ENCODE measurements at places on chromosomes 7 and 10.

DNA sequence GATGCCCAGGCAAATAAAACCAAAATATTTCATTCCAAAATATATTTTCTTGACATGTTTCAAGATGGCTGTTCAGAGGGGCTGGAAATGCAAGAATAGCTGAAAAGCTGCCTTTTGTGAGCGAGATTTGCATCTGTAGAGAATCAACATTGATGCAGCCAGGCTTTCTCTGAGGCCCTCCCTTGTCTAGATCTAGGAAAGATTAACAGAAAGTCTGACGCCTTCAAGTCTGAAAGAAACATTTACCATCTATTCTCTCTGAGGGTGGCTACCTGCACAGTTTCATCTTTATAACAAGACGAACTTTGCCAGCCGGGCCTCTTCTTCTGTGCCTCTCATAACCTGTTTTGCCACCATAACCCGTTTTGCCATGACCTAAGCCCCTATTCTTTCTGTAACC is 170.2 kb downstream of the AKR1D1 start:
- DNase-seq = no peak

DNA sequence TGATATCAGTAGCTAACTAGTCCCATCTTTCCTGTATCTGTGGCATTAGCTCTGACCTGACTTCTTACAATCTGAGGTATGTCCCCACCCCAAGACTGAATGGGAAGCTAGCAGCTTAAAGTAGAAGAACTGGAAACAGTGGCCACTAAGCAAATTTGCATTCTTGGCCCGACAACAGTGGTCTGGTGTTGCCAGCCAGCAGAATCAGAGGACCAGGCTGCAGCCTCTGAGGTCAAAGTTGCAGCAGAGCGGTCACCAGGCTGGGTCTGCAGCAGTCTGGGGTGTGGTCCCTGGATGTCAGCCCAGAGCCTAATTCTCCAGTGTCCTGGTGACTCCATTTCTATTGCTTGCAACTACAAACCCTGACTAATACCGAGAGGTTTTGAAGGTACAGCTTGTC is 26.3 kb downstream of the FAM107B start:
- no peak for DNase-seq

GRCh38 chr10:27804136-27804535 is 58.5 kb upstream of the MKX start:
- no peak for DNase-seq

DNA sequence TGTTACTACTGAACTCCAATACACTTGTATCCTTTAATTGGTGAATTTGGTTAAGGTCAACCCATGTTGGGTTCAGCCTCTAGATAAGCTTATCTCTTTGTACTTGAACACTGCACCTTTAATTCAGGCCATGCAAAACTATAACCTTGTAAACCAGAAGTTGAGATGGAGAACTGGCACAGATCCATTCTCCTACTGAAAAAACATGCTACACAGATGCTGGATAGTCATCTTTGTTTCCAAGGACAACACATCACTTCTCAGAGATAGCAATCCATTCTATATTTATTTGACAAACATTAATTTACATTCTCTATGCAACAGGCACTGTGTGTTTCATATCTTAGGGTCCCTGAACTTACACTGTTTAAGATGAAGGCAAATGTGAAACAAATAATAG is 2.9 kb upstream of the CDK14 start:
- no peak for DNase-seq

- DNase-seq = no peak
These were observed 82.9 kb downstream of the GALNT11 start for GRCh38 chr7:152108359-152108758.

DNA sequence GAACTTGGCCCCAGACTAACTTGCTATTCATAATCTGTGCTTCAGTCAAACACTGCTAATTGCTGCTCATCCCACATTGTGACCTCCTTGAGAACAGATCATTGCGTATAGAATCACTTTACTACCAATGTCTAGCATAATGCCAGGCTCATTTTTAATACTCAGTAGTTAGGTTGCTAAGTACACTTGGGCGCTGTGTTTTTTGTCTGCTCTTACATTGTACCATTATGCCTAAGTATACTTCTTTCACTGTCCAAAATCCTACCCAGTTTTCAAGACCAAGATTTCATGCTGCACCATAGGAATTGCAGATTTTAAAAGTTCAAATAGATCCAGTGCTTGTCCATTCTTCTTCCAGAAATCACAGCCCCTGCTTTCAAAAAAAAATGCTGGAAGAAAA is 32.8 kb upstream of the TMEM106B start:
- DNase-seq = no peak

- no peak for DNase-seq
These were observed 25.4 kb downstream of the RPP38 start for GRCh38 chr10:15122477-15123030.

DNA sequence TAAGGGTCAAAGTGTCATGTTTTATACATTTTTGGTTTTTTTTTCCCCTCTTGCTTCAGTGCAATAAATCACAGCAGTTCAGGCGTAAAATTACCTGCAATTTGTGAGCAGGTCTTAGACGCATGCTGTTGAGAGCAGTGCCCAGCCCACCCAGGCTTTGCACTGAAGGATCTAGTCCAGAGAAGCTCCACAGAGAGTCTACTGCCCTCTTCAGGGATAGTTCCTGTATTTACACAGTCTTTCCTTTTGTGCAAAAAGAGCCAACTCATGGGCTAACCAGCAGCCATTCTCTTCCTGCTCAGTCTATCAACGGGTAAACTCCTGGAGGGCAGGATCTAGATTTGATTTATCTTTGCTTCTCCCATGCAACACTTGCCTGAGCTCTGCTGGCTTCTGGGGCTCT is 82.2 kb upstream of the NAMPT start:
- no peak for DNase-seq

DNA sequence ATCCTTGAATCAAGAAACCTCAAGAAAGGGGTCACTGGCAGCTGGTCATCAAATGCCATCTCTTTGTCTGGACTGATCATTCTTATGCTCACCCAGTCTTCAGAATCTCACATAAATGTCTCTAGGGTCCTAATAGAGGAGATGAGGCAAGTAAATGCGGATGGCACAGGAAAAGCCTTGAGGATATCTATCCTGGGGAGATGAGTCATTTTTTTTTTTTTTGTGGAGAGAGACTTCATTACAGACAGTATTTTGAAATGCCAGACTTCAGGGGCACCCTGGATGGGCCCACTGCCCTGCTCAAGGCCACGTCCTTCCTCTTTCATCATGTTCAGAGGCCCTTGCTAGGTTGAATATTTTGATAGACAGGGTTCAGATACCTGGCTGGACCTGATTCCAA is 19.5 kb upstream of the PLPP4 start:
- no peak for DNase-seq

DNA sequence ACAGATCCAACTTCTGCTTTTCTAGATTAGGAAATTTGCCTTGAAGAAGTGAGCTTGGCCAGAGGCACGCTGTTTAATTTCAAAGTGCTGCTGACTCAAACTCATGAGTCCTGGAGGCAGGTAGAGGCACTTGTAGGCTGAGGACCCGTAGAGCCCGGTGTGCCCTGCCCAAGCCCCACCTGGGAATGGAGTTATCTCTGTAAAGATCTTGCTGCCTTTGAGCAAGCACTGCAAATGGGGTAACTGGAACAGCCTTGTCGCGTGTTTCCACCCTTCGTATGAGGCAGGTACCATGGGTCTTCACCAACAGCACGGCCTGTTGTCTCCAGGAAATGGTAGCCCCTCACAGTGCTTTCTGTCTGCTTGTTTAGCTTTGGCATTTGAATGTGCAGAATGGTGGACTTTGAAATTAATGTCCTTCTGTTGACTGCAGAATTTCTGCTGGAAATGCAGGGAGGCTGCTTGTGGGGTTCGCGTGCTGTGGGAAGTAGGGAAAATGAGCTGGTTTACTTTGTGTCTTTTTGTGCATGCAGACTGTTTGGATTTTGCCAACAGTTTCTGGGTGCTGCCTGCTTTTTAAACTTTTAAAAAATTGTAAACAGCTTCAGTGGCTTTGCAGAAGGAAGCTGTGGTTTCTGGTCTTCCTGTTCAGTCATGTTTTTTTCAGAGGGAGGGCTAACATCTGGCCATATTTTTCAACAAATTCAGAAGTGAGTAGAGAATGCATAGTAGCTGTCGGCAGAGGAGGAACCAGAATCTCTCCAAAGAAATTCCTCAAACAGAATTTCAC is 27.2 kb downstream of the CCM2 start:
- no peak for DNase-seq

DNA sequence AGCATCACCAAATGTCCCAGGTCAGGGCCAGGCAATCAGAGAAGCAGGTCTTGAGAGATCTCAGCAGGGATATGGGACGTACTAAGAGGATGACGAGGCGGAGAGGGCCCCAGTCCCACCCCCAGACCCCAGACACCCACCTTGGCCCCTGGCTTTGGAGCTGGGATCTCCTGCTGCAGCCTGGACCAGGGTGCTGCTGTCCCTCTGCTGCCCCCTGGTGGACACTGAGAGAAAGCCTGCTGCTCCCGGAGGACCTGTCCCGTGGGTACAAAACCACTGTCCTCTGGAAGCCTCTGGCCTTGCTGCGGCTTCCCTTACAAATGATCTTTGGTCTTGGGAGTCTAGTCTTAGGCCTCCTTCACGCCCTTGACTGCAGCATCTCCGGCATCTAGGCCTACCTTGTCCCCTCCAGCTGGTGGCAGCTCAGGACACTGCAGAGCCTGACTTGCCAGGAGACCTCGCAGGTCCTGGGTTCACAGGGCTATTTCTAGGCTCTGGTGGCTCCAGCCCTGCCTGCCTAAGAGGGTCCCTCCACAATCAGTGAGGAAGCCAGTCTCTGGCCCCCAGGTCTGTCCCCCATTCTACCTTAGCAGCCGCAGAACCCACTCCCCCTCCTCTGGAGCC is 97.1 kb downstream of the RGS10 start:
- peak; percentile 16 for DNase-seq

DNA sequence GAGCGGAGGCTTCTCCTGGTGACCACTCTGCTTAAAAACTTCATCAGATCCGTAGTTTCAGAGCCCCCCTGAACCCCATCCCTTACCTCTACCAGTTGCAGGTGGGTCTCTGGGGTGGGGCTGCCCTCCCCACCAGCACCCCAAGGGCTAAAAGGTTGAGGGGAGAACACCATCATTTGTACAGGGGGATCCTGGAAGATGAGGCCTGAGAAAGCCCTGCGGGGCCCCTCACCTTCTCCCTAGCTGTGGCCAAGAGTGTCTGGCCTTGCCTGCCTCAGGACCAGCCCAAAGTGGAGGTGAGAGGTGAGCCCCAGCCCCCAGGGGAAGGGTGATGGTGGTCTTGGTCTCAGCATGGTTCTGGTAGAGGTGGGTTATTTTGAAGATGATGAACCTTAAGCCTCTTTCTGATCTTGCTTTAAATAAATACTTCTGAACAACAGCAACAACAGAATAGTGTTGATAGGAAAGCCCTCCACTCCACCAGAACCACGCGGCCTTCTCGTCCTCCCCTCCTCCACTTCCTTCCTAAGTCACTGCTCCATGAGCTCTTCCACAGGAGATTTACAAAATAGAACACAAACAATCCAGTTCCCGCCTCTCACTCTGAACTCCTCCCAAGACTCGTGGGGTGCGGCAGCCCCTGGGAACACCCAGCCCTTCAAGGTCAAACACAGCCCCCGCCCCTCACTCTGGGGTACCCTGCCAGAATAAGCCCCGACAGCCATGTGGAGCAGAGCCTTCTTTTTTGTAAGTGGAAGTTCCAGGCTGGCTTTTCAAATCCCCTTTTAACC is 169.1 kb downstream of the EGFR start:
- DNase-seq = no peak

GRCh38 chr7:100465702-100466311 is 1.7 kb upstream of the SPACDR start:
- no peak for DNase-seq

DNA sequence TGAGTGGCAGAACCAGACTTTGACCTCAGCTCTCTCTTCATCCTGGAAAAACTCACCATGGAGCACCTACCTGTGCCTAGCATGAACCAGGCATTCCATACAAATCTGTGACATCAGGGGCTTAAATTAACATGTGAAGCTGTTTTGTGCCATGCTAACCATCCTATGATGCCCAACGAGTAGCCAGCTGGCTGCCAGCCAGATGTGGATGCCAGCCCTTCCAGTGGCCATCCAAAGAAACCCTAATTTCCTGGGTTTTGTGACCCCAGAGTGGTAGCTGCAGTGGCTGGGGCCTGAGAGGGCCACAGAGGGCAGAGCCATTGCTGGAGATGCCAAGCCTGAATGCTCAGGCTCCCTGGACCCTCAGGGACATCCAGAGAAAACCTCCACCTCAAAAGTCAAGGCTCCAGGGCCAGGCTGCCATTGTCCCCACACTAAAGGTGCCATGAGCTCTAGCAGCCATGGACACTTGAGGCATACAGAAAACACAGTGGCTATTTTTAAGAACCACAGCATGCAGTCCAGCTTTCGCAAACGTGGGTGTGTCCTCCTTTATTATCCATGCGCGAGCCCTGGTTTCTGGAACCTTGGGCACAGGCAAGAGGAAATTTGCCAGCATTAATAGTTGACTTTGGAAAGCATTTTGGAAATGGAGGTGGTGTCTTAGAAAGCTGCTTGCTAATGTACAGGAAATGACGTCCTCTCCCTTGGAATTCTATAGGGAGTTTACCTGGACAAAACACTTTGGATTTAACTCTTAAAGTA is 6.0 kb downstream of the CPXM2 start:
- no peak for DNase-seq

DNA sequence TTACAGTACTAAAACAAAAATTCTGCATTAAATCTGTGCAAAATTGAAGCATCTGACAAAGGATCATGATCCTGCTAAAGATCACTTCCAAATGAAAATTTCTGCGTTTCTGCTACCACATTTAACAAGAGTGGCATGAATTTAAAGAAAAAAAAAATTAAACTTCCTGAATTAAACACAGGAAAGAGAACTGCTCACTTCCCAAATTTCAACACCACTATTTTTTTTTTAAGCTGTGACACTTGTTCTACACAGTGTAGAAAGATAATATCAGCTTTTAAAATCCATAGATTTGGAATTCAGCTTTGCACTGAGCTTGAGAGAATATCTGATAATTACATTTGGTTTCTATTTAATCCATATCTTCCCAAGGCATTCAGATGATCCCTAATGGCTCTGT is 73.6 kb downstream of the EPC1 start:
- DNase-seq = no peak

DNA sequence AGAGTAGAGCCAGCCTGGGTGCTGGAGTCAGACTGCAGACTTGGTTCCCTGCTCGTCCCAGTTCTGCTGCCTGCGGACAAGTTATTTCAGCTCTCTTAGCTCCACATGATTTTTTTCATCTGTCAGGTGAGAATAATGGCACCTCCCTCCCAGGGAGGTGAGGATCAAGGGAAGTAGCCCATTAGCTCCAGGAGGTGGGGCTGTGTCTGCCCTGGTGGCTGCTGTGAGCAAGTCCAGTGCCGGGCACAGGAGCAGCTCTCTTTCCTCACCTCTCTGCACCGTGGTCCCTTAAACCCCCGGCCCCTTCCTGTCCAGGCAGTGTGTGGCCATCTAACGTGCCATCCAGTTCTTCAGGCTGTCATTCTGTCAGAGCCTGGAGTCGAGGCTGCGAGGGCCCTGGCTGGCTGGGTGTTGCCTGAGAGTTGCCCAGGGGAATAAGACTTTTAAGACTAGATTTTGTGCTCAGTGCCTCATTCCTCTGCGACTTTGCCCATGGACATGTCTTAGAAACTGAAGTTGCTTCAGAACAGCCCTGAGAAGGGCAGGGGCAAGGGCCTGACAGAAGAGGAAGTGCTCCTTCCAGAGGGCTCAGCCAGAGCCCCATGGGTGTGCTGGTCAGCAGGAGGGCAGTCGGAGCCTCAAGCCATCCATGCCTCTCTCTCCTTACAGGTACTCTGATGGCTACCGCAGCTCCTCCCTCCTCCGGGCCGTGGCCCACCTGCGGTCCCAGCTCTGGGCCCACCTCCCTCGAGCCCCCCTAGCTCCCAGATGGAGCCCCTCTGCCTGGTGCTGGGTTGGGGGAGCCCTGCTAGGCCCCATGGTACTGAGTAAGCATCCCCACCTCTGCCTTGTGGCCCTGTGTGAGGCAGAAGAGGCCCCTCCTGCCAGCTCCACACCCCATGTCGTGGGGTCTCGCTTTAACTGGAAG is 5.0 kb downstream of the ABCB8 start:
- no peak for DNase-seq

All from AG04449 (cell line).